ENCODE measurements at places on chromosomes 16 and 17.

DNA sequence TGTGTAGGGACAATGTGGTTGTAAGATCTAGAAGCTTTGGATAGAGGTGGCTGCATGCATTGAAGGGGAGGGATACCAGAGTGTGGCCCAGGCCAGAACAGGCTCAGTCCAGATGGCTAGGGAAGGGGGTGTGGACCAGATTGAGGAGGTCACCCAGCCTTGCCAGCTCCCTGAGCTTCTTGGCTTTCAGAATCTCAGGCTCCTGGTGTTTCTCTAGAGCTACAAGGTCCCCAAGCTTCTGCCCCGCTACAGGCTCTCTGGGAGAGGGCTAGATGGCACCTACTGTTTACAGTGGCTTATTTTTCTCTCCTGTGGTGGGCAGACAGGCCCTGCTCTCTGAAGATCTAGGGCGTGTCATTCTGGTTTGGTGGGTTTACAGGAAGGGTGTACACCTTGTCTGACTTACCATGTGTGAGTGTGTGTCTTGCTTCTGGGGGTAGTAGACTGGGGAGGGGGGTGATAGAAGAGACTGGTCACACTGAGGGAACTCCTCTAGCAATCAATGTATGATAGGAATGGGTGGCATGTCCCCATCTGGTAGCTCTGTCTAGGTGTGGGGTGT is 1.1 kb downstream of the RARA start:
- no peak for DNase-seq

- DNase-seq, result no peak
Observed at GRCh38 chr16:60674241-60674640, 1362.0 kb downstream of the CDH8 start.

DNA sequence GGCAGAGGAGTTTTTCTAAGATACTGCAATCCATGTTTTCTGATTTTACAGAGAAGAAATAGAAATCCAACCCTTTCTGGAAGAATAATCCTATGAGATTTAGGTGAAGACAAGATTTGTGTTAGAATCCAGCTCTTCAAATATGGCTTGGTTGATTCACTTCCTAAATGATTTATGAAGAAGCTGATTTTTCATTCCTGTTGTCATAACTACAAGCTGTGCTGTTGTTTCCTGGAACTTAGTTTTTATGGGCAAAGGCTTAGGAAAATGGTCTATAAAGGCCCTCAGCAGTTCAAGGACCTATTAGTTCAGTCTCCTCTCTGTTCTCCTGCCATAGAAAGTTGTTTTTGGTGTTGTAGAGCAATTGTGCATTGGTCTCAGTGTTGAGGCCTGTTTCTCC is 174.2 kb upstream of the FAM20A start:
- DNase-seq, result no peak

- no peak for DNase-seq
Observed at GRCh38 chr16:75402159-75402820, 31.0 kb downstream of the CFDP1 start.

GRCh38 chr17:1872976-1873375 is 43.2 kb downstream of the RPA1 start:
- DNase-seq, result no peak

- no peak for DNase-seq
Observed at GRCh38 chr16:86261379-86261778, 248.9 kb upstream of the FOXF1 start.

- no peak for DNase-seq
Observed at GRCh38 chr17:71760062-71760720, 360.6 kb upstream of the SOX9 start.

GRCh38 chr17:77421630-77421972 is 280.8 kb downstream of the SEC14L1 start:
- no peak for DNase-seq

GRCh38 chr17:60390186-60390585 is 1.7 kb downstream of the USP32 start:
- no peak for DNase-seq

DNA sequence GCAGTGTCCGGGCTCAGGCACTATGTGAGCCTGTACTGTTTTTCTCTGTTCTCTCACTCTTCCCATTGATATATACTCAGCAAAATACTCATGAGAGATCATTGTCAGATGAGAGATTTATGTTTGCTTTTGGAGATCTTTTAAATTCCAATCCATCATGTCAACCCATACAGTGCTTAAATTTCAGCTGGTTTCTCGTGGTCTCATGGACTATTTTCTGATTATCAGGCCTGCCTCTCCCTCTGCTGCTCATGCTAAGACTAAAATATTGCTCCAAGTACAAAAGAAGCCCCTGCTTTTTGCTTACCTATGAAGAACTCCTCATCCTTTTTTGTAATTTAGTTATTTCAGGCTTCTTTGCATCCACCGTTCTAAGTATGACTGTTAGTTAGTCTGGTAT is 547.2 kb downstream of the KCNJ2 start:
- no peak for DNase-seq
